Stomach (tissue), 19 donors: ENCODE measurements at places on chromosomes 11 and 22. TPM values are rescaled to one million over a fixed set of nuclear protein-coding genes. Genes with fewer than 3 reads are reported as not detected.

Gene KDELR3
- 6.4 TPM for polyA plus RNA-seq

- H3K4me3 ChIP-seq, result no peak overlapping the region
- no peaks in the 10 kb centered on the region for H3K27me3 ChIP-seq
- no peak for DNase-seq
Measured at GRCh38 chr11:120690406-120690805, 178.9 kb downstream of the GRIK4 start.

Gene OR10V1
- polyA plus RNA-seq, result not detected

DNA sequence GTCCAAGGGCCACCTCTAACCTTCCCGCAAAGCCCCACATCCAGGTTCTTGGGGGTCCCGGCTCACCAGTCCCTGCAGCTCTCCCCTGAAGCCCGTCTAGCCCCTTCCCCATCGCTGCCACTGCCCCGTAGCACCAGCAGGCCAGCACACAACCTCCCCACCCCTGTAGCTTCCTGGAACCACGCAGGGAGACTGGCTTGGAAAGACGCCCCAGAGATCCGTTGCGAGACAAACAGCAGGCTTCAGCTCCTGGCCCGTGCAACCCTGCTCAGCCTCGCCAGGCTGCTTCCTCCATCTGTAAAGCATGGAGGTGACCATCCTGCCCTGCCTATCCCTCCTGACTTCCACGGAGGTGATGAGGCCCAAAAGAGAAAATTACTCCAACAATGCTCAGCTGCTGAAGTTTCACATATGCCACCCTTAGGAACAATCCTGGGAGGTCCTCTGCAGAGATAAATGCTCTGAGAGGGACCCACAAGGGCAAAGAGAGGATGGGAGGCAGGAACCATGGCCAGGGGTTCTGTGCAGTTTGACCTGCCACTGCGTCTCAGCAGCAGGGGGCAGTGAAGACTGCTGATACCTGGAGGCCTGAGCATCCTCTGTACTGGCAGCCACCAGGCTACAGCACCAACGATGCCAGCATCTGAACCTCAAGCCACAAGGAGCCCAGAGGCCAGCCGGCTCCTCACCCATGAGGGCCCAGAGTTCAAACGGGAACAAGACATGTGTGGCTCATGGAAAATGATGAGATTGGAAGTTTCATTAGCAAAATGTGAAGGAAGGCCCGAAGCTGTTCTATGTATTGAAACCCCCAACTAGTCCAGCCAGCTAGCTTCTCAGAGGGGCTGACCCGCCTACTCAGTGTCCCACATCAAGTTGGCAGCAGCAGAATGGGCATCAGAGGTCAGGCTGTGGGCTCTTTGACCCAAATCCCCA, 16.1 kb downstream of the DGCR2 start:
- H3K27me3 ChIP-seq, result no peaks in the 10 kb centered on the region
- H3K36me3 ChIP-seq, result no peaks in the 10 kb centered on the region
- peak overlapping the region; percentile 24 for H3K27ac ChIP-seq
- DNase-seq, result no peak
- peaks cover 56% of the 10 kb centered on the region for H3K4me1 ChIP-seq

DNA sequence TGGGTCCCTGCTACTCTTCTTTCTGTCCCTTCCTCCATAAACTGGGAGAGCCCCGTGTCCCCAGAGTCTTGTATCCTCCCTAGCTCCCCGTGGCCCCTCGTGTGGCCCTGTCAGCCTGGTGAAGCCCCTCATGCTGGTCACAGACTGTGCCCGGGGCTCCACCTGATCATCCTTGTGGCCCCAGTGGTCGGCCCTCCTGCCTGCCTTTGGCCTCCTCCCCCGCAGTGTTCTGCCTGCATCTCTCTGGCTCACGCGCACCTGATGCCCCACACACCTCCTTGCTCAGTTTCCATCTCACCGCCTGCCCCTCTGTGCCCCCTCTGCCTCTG, 1.2 kb upstream of the CABP2 start:
- H3K36me3 ChIP-seq, result no peaks in the 10 kb centered on the region
- H3K27ac ChIP-seq, result no peak overlapping the region
- H3K4me3 ChIP-seq, result no peak overlapping the region
- no peak for DNase-seq
- H3K4me1 ChIP-seq, result no peaks in the 10 kb centered on the region

GRCh38 chr11:6328321-6328720, 8.0 kb upstream of the CAVIN3 start:
- no peak overlapping the region for H3K27ac ChIP-seq
- no peaks in the 10 kb centered on the region for H3K4me1 ChIP-seq
- H3K4me3 ChIP-seq, result no peak overlapping the region

DNA sequence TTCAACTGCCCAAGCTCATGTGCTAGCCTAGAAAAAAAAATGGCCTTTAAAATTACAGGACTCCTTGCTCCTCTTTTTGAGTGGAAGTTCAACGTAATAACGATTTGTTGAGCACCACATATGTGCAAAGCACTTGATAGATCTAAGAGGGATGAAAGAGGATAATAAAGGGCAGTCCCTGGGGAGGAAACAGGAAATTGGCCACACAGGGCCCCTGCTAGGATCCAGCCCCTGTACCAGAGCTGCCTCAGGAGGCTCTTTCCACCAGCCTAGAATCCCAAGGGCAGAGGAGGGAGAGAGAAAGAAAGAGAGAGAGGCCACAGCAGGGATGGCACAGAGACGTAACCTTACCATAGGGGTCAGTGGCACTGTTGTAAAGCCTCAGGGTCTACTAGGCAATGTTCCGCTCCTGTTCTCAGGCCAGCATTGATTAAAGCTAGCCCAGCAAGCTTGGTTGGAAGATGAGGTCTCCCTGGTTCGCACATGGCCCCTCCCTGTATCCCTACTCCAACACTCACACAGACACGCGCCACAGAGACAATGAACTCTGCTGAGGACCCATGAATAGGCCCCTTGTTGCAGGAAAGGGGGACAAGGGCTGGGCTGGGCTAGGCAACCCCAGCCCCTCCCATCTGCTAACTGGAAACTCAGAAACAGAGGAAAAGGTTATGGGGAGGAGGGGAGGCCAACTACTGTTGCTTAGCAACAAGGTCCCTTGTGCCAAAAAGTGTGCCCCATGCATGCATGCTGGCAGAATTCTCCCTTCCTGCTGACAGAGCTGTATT, at the start of gene TMPRSS5:
Gene TMPRSS5 (minus strand): TSS at position 438 of the 785 bp plus-strand sequence. CDS start 84 bp downstream, at position 354.
- no peak within 1 kb of the TSS for H3K27ac ChIP-seq
- peaks cover 8% of the 10 kb centered on the region for H3K36me3 ChIP-seq
- H3K4me3 ChIP-seq, result no peak within 1 kb of the TSS
- peak; percentile 83 for DNase-seq
- H3K27me3 ChIP-seq, result no peaks in the 10 kb centered on the region

Gene HOATZ
- 0.18 TPM for polyA plus RNA-seq
